ENCODE measurements at places on chromosomes 7 and 10.

DNA sequence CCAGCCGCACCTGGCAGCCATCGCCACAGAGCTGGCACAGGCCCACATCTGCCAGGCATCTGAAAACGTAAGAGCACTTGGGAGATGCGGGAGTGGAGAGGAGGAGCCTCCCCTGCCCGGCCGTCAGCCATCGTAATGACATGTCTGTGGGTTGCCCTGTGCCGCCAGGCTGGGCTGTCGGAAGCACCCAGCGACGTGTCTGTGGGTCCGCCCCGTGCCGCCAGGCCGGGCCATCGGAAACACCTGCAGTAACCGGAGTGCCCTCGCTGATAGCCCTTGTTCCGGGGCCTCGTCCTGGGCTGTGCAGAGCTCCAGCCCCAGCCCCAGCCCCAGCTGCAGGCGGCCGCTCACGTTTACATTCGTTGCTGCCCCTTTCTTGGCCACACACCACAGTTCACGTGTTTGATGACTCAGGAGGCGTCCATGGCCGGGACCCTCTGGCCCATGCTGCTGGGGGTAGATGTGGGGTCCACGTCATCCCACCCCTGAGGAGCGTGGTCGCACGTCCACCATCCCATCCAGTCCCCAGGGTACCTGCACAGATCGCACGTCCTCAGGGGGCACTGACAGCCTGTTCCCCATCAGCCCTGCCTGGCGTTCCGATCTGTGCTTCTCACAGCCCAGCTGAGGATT is 30.0 kb upstream of the PRKAR1B start:
- no peak for DNase-seq

- no peak for DNase-seq
Measured at GRCh38 chr7:70597066-70597465, 534.9 kb upstream of the GALNT17 start.

GRCh38 chr7:55572378-55573233 is at the start of gene VOPP1:
Gene VOPP1, minus strand, starts transcription at chr7:55572502. Its CDS starts 178 bp downstream, at chr7:55572324.
- DNase-seq, result peak; percentile 65

- peak; percentile 24 for DNase-seq
Measured at GRCh38 chr7:35624299-35625186, 70.4 kb downstream of the HERPUD2 start.

GRCh38 chr7:17939606-17940301 is 540 bp downstream of the SNX13 start:
- no peak for DNase-seq

- no peak for DNase-seq
Measured at GRCh38 chr10:1360558-1361164, 304.5 kb downstream of the WDR37 start.

- DNase-seq, result no peak
Measured at GRCh38 chr10:124596116-124596785, 134.6 kb downstream of the LHPP start.

- DNase-seq, result no peak
Measured at GRCh38 chr7:123655614-123656013, at the start of gene LMOD2. Gene LMOD2, plus strand, starts transcription at chr7:123655866. Its CDS starts 98 bp downstream, at chr7:123655964.

DNA sequence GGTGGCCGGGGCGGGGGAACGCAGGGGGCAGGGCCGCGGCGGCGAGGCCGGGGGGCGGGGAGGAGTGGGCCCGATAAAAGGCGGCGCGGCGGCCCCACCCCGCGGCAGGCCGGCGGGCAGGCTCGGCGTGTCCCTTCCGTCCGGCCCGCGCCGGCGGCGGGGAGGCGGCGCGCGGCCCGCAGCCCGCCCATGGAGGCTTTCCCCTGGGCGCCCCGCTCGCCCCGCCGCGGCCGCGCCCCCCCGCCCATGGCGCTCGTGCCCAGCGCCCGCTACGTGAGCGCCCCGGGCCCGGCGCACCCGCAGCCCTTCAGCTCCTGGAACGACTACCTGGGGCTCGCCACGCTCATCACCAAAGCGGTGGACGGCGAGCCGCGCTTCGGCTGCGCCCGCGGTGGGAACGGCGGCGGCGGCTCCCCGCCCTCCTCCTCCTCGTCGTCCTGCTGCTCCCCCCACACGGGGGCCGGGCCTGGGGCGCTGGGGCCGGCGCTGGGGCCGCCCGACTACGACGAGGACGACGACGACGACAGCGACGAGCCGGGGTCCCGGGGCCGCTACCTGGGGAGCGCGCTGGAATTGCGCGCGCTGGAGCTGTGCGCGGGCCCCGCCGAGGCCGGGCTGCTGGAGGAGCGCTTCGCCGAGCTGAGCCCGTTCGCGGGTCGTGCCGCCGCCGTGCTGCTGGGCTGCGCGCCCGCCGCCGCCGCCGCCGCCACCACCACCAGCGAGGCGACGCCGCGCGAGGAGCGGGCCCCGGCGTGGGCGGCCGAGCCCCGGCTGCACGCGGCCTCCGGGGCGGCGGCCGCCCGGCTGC is at the start of gene NANOS1:
Gene NANOS1 (plus strand): TSS at position 102 of the 808 bp plus-strand sequence. CDS start 88 bp downstream, at position 190.
- DNase-seq, result peak; percentile 9

- DNase-seq, result no peak
Measured at GRCh38 chr10:130498934-130499333, 362.7 kb downstream of the GLRX3 start.

GRCh38 chr7:72321081-72321480 is 91.1 kb downstream of the CALN1 start:
- DNase-seq, result no peak

GRCh38 chr10:113052076-113052830 is 102.2 kb downstream of the TCF7L2 start:
- DNase-seq, result no peak

DNA sequence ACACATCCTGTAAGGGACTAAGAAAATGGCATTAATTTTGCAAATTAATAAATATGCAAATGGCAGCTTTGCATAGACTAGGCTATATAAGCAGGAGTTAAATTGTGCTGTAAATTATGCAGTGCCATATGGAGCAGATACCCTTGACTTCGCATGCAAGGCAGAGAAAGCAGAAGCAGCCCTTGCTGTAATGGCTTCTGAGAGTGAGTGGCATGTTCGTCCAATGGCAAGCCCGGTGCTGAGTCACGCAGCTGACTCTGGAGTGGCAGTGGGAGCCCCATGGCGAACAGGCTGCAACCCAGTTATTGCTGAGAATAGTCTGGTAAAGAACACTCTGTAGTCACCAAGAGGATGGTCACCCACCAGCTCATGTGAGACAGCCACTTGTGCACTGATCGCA is 1186.5 kb downstream of the TYW1 start:
- no peak for DNase-seq

DNA sequence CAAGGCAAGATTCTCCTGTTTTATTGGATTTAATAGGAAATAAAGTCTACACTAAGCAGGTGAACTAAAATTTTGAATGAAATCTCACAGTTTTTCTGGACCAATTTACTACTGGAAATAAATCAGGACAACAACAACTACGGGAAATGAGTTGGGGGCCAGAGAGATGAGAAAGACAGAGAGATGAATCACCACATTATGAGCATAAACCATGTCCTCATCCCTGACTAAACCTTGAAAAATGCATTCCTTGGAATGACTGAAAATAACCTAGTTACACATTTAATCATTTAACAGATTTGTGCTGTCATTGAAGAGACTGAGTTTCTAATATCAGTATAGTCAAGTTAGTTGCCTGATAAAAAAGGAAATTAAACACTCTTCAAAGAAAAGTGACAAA is 608.4 kb upstream of the KCND2 start:
- no peak for DNase-seq

DNA sequence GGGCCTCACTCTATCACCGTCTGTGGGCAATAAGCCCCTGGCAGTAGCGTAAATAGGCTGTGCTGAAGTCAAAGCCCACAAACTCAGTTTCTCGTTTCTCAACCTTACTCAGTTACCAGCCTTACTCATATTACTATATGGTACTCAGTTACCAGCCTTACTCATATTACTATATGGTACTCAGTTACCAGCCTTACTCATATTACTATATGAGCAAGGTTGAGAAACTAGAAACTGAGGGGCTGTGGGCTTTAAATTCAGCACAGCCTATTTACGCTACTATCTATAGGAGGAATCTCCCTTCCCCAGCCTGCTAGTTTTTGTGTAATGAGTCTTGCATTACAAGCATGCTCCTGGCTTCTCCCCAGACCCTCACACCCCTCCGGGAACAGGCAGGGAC is 35.4 kb downstream of the CCDC3 start:
- no peak for DNase-seq

DNA sequence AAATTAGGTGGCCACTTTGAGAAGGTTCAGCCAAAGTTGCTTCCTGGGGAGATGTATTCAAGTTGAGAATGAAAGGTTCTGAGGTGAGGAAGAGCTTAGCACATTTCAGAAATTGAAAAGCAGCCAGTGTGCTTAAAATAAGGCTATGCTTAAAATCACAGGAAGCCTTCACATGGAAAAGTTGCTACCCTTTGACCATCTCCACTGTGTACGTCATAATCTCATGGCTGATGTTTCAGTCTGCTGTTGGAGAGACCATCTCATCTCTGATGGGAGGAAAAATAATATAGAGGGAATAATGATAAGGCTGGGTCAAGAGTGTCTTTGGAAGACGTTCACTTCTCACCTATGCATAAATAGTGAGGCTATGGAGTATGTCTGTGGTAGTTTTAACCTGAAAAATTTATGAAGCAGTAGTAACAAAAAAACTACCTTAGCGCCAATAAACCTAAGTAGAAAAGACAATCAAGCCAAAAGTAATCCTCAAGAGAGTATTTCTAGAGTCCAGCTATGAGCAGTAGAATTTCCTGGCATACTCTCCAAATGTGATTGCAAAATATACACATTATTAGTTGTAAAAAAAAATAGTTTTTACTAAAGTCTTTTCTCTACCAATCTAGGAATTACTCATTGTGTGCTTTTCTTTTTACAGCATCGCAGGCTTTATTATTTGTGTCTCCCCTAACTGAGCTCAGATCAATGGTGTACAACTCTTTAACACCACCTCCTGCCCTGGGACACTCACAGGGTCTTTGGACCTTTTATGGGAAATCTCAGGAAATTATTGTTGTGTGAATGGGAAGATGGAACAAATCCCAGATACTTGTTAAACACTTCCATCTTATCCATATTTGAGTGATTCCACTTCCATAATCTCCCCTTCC is 435.2 kb upstream of the LRGUK start:
- DNase-seq, result no peak

GRCh38 chr7:87648316-87648715 is 20.1 kb downstream of the RUNDC3B start:
- no peak for DNase-seq

- no peak for DNase-seq
Measured at GRCh38 chr7:80517282-80517747, 5.5 kb upstream of the GNAT3 start.

DNA sequence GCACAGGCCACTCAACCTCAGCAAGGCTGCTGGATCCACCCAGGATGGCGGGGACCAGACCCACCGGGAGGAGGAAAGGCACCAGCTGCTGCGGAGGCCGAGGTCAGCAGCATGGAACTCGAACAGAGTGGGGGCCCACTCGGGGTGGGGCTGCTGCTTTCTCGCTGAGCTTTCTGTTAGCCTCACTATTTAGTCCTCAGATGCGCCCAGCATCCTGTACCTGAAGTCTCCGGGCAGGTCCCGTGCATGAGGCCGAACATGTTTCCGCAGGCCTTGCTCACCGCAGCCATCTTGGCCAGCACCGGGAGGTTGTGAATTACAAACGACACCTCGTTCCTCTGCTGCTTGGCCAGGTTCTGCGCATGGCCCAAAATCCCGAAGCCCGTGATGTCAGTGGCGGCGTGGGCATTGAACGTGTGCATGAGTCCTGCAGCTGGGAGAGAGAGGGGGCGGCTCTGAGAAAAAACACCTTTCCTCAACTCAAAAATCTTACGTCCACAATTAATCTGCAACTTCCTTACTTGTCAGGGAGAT is 22.8 kb upstream of the PHYH start:
- no peak for DNase-seq

- no peak for DNase-seq
Measured at GRCh38 chr7:23268746-23269145, 22.2 kb downstream of the GPNMB start.

DNA sequence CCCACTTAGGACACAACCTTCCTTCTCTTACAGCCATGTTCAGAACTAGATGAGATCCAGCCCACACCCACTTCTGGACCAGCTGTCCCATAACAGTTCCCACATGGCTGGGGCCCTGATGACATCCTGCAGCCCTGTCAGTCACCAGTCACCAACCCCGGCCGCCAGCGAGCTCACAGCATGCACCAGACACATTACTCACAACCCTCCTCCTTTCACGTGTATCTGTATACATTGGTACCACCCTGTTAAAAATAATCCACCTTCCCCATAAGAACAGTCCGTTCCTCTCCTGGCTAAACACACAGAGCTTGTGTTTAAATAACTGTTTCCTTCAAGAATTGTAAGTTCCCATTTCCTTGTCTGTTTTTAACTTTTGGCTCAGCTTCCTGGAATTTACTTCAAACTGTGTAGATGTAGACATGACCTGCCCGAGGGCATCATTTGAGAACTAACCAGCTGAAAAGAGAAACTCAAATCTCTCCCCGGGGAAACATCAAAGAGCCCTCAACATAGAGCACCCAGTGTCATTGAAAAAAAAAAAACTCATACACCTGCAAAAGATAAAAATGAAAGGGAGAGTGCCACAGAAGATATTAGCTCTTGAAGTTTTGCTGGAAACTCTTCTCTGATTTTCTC is 26.0 kb upstream of the PRLHR start:
- peak; percentile 13 for DNase-seq

GRCh38 chr7:209906-210305 is 17.5 kb downstream of the FAM20C start:
- DNase-seq, result no peak

DNA sequence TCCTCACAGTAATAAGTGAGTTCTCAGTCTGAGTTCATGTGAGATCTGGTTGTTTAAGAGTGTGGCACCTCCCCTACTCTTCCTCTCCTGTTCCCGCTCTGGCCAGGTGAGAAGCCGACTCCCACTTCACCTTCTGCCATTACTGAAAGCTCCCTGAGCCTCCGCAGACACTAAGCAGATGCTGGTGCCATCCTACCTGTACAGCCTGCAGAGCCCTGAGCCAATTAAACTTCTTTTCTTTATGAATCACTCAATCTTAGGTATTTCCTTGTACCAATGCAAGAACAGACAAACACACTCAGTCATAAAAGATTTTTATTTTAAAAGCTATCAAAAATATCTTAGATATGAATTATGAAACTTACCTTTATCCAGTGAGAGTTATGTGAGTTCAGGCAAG is 39.5 kb upstream of the PFKP start:
- DNase-seq, result no peak

- DNase-seq, result no peak
Measured at GRCh38 chr10:62796896-62797295, 7.6 kb upstream of the ADO start.

- no peak for DNase-seq
Measured at GRCh38 chr7:149422914-149423301, 38.0 kb downstream of the ZNF777 start.

DNA sequence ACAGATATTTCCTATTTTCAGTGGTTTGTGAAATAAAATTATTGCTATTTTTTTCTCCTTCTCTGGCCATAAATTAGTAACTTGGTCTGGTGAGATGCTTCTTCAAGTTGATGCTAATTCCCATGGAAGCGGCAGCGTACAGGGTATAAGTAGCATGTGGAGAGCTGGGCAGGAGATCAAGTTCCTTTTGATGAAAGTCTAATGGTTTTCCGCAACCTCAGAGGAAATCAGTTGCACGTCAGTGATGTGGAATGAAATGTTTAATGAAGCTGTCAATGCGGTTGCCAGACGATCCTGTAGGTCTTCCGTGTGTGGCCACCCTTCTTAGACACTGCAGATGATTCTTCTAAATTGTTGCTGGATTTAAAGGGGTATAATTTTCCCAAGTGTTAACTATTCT is 236.4 kb upstream of the GRM3 start:
- no peak for DNase-seq
